Cardiac muscle cell (in vitro differentiated cells and primary cell): ENCODE measurements at places on chromosomes 16 and 17.
A peak's percentile ranks its signal among the peaks of the same experiment; 100 is the strongest.

DNA sequence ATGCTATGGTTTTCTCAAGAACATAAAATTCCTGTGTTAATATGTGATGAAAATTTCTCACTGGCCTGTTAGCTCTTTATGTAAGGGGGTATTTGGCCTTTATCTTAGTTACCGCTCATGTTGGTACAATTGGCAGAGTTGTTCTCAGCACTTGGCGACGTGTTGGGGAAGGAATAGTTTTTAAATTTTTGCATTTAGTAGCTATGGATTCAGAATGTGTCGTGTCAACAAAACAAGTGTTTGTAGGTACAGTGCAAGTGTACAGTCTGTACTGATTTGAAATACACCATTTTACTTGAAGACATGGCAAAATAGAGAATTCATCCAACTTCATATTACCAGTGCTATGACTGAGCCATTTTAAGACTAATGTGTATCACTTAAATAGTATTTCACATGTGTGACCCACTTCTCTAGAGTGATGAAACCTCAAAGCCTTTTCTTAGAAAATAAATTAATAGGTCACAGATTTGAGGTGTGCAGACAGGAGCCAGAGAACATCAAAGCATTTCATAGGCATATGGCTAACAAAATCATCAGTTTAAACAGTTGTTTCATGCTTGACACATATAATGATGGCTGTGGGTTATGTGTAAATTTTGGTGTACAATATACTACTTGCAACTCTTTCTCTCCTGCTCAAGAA is 150.8 kb downstream of the PHKB start:
- DNase-seq: no peak

- peak; percentile 57 for DNase-seq
Measured at GRCh38 chr17:57459286-57459915, 203.1 kb downstream of the MSI2 start.

DNA sequence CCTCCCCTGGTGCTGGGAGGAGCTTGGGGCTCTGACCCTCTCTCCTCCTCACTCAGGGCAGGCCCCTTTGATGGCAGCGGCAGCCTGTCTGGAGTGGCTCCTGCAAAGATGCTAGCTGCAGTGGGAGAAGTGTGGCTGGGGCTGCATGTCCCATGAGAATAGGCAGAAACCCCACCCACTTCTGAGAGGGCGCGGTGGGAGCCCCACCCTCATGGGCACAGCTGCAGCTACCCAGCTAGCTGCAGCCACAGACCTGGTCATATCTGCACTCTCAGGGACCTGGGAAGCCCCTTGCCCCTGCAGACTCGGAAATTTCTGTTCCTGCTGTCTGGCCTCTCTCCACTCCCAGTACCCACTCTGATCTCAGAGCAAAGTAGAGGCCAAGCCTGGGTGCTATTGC is 72.2 kb upstream of the BRD7 start:
- no peak for DNase-seq

DNA sequence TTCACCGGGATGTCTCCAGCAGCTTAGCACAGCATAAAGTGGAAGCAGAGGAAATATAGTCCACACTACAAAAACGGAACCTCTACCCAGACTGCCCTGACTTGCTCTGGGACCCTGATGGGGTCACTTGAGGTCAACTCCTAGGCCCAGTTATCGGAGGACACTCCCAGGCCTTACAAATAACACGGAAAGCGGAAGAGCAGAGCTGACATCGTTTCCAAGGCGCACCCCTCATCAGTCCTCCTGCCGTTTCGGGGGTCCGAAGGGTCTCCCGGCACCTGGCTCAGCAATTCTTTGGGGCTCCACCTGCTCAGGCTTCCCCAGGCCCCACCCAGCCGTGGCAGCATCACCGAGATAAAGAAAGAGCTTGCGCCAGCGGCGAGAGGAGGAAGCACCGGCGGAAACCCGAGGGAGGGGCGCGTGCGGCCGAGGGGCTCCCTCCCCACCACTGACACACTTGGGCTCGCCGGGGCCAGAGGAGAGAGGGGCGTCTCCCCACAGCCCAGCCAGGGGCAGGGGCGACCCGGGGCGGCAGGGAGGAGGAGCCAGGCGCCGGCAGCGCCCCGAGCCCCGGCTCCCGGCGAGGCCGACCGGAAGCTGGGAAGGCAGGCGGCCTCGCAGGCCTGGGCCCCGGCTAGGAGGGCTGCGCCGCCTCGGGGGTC is 727 bp downstream of the CORO7 start:
- DNase-seq: peak; percentile 27

DNA sequence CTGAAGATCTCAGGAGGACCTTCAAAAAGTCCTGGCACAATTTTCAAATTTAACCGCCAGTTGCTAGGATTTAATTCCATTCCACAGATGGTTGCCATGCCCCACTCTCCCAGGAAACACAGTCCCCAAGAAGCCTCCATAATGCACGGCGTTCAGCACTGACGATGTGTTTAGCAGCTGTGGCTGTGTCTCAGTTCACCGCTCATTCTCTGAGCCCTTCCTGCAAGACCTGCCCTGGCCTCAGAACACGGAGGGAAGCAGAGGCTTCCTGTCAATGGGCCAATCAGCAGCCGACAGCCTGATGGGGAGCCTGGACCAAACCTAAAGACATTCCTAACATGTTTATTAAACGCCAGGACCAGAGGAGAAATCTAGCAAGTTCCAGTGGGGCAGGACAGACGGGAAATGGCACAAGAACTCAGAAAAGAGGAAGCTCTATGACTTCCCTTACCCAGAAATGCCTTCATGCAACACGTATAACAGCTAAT is 4.9 kb downstream of the MYLK3 start:
- peak; percentile 82 for DNase-seq

- DNase-seq: peak; percentile 9
Measured at GRCh38 chr17:62618647-62619416, 8.6 kb upstream of the MRC2 start.

DNA sequence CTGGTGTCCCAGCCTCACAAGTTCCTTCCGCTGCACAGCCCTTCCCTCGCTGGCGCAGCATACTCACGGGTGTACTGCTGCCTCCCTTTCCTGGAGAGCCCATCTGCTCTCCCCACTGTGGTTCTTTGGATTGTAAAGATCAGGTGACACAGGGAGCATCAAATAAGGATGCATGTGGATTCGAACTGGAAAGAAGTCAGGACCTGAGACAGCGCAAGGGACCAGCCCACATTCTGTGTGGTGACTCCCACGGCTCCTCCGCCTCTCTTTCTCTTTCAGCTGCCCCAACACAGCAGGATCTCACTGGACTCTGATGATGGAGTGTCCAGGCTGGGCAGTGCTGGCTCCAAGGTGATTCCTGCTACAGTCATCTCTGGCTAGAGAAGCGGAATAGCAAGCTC is 8.1 kb downstream of the LDAF1 start:
- DNase-seq: peak; percentile 24

GRCh38 chr16:51107742-51108141 is 43.3 kb downstream of the SALL1 start:
- DNase-seq: no peak

DNA sequence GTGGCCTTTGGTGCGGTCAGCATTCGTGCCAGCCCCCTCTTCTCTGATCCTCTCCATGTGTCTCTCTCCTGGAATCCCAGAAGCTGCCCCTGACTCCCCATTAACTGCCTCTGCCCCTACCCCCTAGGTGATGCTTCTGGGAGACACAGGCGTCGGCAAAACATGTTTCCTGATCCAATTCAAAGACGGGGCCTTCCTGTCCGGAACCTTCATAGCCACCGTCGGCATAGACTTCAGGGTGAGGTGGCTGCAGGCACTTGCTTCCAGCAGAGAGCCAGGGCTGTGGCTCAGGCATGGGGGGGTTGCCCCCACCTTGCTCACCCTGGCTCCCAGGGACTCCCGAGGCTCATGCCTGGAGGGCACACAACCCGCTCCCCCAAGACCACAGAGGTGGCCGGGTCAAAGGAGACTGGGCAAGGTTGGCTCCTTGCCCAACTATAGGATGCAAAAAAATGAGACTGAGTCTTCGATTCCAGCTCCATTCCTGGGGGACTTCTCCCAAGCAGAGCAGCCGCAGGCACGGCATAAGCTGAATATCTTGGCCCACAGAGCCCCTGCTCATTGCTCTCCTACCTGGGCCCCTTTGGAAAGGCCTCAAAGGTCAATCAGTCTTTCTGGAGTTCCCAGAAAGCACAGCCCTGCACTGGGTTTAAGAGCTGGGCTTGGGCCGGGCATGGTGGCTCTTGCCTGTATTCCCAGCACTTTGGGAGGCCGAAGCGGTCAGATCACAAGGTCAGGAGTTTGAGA is 3.8 kb downstream of the RAB37 start:
- DNase-seq: no peak

DNA sequence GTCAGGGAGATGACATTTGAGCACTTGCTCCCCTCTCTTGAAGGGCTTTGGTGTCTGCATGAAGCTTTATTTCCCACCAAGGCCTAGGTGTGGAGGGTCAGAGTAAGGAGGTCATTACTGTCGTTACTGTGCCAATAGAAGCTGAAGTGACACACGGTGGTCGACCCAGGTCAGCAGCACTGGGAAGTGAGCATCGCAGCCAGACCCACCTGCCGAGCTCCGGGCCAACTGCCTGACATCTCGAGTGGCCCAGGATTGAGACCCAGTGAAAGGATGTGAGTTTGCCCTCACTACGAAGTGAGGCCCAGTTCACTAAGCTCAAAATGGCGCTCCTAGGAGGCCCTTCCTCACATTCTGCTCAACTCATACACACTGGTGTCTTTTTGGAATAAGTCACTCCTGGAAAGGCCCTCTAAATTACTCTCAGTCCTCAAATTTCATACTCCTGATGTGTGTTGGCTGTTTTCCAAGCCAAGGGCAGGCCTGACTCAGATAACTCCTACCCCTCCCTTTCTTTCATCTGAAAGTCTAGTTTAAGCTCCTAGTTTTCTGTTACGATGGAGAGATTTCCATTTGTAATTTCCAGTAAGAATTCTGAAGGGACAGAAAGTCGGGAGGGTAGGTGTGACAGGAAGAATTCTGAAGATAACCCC is 200.4 kb downstream of the LGALS9B start:
- peak; percentile 49 for DNase-seq

DNA sequence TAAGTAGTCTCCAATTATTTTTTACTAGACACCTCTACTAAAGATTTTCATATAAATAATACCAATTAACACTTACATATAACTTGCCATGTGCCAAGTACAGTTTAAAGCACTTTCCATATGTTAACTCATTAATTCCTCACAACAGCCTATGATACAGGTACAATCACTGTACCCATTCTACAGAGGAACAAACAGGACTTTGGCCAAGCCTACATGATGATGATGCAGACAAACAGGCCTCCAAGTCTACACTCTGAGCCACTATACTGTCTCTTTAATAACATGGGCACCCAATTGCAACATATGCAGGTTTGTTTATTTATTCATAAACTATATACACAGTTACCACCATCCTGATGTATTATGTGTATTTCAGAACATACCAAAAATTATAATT is 46.0 kb downstream of the TOX3 start:
- no peak for DNase-seq
